ENCODE measurements at places on chromosomes 13 and 19.

- DNase-seq = no peak
These were observed 55.1 kb downstream of the GPR180 start for GRCh38 chr13:94656766-94657165.

- no peak for DNase-seq
These were observed 23.7 kb upstream of the MAB21L1 start for GRCh38 chr13:35500144-35500543.

- no peak for DNase-seq
These were observed 9.4 kb downstream of the IFNL2 start for GRCh38 chr19:39277598-39277997.

- no peak for DNase-seq
These were observed 103.8 kb downstream of the KL start for GRCh38 chr13:33119856-33120543.

DNA sequence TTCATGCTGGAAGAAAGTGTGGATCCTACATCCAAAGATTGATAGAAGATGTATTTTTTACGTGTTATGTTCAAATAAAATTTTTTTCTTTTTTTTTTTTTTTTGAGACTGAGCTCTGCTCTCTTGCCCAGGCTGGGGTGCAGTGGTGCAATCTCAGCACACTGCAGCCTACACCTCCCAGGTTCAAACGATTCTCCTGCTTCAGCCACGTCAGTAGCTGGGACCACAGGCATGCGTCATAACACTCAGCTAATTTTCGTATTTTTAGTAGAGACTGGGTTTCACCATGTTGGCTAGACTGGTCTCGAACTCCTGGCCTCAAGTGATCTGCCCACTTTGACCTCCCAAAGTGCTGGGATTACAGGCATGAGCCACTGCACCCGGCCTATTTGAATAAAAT lies 65.7 kb downstream of the KLF12 start:
- DNase-seq = no peak

DNA sequence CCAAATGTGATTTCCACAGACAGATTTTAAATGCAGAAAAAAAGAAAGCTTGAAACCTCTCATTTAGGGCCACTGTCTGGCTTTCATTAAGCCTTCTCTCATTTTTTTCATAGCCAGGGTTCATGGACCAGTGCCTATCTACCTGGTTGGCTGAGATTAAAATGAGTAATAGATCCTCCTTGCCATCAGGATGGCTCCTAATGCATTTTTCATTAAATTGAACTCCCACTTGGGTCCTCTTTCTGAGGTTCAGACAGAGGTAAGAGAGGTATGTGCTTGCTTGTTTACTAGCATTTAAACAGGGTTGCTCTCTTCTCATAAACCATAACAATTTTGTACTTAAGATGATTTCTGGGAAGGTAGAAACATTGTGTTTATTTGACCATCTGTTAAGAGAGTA lies 473.0 kb downstream of the TBC1D4 start:
- no peak for DNase-seq

GRCh38 chr19:8922591-8922990 lies 87.6 kb downstream of the MUC16 start:
- peak; percentile 31 for DNase-seq

Data from iPS-NIHi11 (cell line).